Activated naive CD4-positive, alpha-beta T cell treated with Interleukin-2 at 50 U/mL for 16 hours (primary cell): ENCODE measurements at places on chromosomes 3 and 15.

DNA sequence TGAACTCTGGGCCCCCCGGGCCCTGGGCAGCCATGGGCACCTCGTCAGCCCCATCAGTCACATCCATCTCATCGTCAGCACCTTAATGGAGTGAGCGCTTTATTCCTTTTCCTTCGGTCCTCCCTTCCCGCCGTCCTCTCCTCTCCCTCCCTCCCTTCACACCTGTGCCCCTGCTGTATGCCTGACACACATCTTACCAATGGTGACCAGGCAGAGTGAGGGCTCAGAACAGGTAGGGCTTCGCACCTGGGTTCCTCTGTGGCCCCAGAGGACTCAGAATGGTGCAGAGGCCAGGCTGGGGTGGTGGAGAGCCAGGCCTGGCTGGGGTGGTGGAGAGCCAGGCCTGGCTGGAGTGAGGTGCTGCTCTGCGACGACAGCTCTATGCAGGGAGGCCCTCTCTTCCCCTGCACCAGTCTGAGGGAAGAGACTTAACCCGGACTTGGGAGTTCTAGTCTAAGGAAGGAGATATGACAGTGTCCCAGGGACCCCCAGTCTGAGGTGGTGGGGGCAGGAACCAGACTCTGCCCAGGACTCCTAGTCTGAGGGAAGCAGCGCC is 11.6 kb downstream of the C15orf39 start:
- DNase-seq, result no peak

- DNase-seq, result no peak
These were observed 102.6 kb upstream of the IL12A start for GRCh38 chr3:159886050-159886449.

GRCh38 chr3:57335283-57335938 is 42.9 kb upstream of the ASB14 start:
- DNase-seq, result no peak

GRCh38 chr15:85702321-85703101 is 92.2 kb downstream of the KLHL25 start:
- DNase-seq, result no peak

DNA sequence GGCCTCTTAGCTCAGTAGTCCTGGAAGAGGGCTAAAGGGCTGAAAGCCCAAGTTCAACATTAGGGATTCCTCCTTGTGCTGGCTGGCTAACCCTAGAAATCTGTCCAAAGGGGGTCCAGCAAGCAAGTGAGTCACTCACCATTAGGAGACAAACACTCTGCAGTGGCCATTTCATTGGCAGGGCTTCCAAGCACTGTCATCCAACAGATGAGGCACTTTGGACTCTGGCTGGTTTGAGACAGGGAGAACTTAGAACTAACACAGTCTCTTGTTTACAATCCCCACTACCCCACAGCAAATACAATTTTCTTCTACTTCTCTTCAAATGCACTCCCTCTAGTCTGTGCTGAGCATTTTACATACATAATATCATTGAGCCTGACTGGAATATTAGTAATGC is 10.1 kb upstream of the WNT5A start:
- DNase-seq, result no peak

GRCh38 chr3:50651920-50652529 is 22.7 kb upstream of the DOCK3 start:
- DNase-seq, result no peak

DNA sequence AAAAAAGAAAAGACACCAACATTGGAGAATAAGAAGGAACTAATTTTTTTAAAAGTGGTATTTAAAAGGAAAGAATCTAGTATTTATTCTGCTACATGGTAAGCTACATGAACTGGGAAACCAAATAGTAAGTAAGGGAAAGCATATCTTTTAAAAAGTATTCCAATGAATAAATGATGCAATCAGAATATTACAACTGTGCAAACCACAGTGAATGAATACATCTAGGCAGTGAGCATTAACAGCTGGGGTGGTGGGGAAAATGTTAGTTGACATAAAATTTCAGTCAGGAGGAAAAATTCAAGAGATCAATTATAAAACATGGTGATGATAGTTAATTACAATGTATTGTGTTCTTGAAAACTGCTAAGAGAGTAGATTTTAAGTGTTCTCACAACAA is 16.9 kb downstream of the ICE2 start:
- DNase-seq, result no peak

DNA sequence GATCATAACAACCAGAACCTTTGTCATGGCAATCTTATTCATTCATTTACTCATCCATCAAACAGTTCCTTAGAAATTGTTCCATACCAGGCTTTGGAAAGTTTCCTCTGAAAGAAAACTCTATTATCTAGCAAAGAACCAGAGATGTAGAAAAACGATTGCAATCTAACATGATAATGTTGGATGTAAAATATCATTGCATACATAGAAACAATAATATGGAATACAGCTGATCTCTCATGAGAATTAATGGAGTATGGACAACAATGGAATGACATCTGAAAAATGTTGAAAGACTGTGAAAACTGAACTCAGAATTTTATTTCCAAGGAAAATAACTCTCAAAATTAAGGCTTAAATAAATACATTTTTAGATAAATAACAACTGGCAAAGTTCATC is 665.4 kb downstream of the NLGN1 start:
- DNase-seq, result no peak

- peak; percentile 4 for DNase-seq
These were observed 394.5 kb upstream of the CFAP20DC start for GRCh38 chr3:59444294-59444671.

DNA sequence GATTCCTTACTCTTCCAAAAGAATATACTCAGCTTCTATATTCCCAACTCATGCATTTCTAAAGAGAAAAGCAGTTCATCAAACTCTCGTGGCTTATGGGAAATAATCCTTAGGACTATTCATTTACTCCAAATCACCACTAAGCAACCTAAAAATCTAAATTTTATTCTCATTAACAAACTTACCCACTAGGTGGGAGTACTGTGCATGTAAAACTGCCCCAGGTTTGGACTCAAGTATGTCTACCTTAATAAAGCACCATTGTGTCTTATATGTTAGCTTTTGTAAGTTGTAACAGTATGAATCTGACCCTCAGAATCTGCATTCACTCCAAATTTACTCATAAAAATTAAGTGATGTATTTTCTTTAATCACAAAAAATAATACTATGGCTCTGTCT is 25.3 kb downstream of the RAD18 start:
- no peak for DNase-seq

- DNase-seq, result peak; percentile 19
These were observed 67.7 kb downstream of the MGLL start for GRCh38 chr3:127754411-127755304.

- no peak for DNase-seq
These were observed 50.1 kb upstream of the LIPC start for GRCh38 chr15:58381697-58382096.

GRCh38 chr3:186298876-186299275 is 63.2 kb downstream of the DGKG start:
- DNase-seq, result no peak

DNA sequence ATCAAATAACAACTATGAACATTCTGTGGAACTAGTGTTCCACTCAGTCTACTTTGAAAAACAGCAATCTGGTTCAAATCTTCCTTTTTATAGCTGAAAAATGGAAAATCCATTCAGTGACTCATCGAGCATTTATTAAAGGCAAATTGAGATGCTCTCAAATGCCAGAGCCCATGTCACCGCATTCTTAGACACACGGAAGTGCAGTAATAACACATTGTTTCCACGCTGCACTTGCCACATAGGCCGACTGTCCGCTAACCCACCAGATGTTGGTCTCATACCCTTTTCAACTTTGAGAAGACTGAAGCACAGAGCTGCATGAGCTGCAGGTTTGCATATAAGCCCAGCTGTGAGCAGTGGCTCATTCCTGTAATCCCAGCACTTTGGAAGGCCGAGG is 95.9 kb downstream of the TMEM266 start:
- no peak for DNase-seq

DNA sequence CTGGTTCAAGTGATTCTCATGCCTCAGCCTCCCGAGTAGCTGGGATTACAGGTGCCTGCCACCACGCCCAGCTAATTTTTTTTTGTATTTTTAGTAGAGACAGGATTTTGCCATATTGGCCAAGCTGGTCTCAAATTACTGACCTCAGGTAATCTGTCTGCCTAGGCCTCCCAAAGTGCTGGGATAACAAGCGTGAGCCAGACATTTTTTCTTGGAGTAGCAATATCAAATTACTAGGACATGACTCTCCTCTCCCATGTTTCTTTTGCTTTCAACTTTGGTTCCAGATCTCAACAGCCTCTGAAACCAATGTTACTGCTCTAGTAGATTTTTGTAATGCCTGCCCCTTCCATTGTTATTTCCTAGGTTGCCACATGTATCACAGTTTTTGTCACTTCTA is 462.0 kb downstream of the GBE1 start:
- DNase-seq, result no peak

DNA sequence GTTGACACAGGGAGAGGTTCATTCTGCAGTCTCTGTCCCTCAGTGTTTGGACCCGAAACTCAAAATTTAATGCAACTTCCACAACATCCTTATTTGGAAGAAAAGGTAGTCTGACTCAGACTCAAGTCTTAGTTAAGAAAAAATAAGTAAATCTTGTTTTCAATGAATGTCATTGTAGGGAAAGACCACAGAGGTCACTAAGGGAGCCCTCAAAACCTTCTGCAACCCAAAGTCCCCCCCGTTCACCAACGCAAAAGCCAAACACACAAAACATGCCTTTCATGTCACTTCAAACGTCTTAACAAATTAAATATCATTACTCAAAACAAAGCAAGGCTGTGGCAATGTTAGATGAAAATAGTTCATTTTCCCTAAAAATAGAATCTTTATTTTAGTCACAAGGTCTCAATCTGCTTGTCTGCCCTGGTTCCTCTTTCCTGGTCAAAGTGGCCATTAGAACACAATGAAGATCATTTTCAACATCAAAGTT is 20.9 kb upstream of the SSUH2 start:
- no peak for DNase-seq

GRCh38 chr15:96360581-96361308 is 30.2 kb downstream of the NR2F2 start:
- DNase-seq, result no peak

GRCh38 chr3:9676785-9677184 is 26.8 kb upstream of the CPNE9 start:
- DNase-seq, result no peak

DNA sequence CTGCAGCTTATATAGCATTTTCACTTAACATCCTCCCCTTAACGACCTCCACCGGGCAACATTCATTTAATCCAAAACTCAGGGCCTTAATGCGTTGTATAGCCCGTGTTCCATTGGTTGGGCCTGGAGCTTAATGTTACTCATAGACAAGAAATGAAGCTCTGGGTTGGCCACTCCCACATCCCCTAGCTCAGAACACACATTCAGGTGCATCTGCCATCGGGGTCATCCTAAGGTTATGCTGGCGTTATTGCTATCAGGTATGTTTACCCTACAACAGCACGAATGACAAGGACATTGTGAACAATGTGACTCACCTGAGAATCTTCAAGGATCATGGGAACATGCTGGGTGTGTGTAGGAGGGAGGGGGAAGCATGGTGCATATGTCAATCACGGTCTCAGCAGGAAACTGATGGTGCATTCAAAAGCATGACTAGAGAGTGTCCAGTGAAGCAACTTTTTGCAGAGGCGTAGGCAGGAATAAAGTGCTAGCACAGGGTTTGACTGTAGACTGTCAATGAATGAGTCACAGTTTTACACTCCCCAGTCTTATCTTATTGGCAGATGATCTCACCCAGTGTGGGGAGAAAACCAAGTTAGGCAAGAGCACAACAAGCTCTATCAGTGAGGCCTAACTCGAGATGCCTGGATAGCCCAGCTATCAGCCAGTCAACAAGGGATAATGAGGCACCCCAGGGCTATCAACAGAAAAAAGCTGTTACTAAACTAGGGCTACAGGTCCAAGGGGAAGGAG is 402.1 kb upstream of the MCTP2 start:
- no peak for DNase-seq

- no peak for DNase-seq
These were observed 90.0 kb upstream of the STT3B start for GRCh38 chr3:31442755-31443154.

- DNase-seq, result no peak
These were observed 246.9 kb upstream of the TLE3 start for GRCh38 chr15:70344666-70345065.

DNA sequence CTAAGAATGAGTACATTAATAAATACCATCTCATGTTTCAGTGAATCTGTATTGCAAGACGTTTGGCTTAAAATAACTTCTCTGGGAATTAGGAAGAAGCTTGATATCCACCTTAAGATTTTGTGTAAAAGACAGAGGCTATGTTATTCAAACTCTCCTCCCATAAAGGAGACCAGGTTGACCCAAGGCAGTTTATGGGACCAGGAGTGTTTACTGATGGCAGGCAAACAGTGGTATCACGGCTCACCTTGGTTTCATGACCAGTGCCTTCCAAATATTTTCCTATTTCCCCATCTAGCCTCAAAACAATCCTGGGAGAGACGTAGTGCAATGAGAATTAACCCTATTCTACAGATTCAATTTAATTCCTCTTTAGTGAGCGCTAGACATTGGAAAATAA is 90.2 kb upstream of the SNTN start:
- DNase-seq, result no peak

GRCh38 chr15:58495891-58496408 is 64.2 kb downstream of the LIPC start:
- no peak for DNase-seq

DNA sequence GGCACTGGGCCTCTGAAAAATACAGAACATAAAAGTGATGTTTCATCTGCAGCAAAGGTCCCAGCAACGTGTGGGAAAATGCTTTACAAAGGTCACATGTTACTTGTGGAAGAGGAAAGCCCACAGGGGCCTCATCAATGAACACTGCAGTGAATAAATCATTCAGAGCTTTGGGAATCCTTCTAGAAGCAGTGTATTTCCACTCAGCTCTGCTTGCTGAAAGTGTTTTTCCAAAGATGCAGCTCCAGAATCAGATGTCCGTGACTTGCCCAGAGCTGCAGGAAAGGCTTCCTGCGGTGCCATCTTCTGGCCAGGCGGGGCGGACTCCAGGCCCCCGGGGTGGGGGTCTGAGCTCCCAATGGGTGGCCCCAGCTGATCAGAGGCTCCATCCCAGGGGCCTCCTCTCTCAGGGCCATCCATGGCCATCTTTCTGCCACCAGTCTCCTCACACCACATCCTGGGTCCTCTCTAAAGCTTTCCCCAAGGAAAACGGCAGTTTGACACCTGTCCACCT is 81.5 kb downstream of the C3orf70 start:
- no peak for DNase-seq

GRCh38 chr3:103388214-103388613 is 953.4 kb downstream of the ZPLD1 start:
- DNase-seq, result no peak

DNA sequence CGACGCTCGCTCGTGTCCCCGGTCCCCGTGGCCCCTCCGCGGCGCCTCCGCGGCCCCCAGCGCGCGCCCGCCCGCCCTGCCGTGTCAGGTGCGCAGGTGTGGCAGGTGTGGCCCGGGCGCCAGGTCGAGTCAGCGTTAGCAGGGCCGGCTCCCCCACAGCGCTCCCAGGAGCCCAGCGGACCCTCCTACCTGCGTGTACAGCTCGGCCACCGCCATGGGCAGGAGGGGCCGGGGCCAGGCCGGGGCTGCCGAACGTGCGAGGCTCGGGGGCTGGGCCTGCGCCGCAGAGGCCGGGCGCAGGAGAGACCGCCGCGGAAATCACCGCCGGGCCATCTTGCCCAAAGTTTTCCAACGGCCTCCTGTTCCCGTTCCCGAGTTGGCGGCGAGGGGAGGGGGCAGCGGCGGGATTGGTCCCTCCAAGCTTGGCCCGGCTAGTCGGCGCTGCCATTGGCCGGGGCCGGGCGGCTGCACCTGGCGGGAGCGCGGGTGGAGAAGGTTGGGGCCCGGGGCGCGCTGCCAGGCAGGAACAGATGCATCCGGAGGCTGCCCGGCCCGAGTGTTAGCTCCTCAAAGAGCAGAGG is at the start of gene MYO5C:
Gene MYO5C (minus strand): TSS at position 384 of the 581 bp plus-strand sequence. CDS start 168 bp downstream, at position 216.
- no peak for DNase-seq
